Foreskin fibroblast (primary cell): ENCODE measurements at places on chromosomes 6 and 20.

DNA sequence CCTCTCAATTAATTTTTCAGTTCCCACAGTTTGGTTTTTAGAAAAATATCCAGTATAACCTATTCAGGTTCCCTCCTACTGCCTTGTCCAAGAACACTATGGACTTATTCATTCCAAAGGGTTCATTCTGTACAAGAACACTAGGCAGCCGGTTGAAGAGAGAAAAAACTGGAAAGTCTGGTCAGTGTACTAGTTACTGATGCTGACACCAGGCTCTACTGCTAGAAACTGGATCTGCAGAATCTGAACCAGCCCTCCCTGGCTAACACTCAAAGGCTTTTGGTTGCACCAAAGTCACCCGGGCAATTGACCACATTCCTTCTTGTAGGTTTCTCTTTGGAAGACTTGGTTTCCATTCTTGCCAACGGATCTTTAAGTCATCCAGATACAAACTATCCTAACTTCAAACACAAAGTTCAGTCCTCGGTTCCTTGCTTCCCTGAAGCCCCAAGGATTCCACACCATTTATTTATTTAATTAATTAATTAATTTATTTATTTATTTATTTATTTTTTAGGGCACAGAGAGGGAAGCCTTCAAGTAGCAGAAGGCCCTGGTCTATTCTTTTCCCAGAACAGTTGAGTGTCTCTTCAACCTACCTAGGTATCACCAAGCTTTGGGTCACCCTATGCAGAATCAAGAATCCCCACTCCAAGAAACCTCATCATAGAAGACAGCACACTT lies 268.1 kb downstream of the ADGB start:
- DNase-seq, result no peak

DNA sequence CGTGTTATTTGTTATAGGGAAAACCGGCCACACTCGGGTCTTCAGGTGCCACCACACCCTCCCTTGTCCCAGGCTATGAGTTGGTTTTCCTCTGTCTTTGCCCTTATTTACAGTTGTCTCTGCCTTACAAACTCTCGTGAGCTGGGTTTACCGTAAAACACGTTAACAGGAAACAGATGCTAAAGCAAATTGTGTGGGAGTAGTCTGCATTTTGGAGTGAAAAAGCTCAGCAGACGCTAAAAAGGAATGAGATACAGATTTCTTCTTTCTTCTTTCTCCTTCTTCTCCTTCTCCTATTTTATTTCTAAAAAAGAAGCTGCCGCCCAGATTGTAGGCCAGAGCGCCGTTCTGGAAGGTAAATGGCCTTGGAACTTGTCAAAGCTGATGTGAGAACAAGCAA lies 51.9 kb downstream of the APCDD1L start:
- DNase-seq, result peak; percentile 33

- no peak for DNase-seq
These were observed 76.9 kb downstream of the SMOC2 start for GRCh38 chr6:168517742-168518347.

DNA sequence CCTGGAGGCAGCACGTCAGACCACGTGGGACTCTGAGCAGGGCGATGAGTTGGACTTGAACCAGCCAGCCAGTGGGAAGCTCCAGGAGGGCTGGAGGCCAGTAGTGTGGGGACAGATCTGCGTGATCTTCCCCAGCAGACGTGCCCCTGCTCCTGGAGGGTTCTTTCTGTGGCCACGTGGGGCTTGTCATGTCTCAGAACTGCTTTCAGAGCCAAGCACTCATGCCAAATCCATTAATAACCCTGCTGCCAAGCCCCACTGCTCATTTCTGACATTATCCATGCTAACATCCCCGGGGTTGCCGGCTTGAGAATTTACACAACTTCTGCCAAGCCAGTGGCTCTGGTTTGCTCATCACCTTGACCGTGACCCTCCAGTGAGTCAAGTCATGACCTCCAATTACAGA lies 38.3 kb downstream of the SIRPA start:
- DNase-seq, result peak; percentile 75

DNA sequence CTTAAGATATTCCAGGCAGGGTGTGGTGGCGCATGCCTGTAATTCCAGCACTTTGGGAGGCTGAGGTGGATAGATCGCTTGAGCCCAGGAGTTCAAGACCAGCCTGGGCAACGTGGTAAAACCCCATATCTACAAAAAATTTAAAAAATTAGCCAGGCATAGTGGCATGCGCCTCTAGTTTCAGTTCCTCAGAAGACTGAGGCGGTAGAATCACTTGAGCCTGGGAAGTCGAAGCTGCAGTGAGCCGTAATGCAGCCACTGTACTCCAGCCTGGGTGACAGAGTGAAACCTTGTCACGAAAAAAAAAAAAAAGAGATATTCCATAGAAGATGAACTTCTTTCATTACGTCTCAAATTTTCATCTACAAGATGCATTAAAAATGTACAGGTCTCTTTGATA lies 46.7 kb upstream of the ISM1 start:
- DNase-seq, result no peak

- DNase-seq, result no peak
These were observed 489.7 kb upstream of the CDH4 start for GRCh38 chr20:60762386-60762785.

DNA sequence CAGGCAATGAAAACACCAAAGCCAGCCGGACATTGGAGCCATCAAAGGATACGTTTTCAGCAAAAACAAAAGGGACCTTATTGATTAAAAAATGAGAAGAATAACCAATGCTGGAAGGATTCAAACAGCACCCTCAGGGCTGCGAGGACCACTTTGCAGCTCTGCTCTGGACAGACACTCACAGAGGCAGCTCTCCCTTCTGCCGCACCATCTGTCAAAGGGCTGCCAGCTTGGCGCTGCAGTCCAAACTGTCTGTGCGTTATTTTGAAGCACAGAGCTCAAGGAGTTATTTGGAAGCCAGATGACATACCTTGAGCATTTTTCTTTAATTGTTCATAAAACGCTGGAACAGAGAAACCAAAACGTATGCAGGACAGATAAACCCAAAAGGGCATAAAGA lies 85.2 kb downstream of the KIF16B start:
- no peak for DNase-seq

DNA sequence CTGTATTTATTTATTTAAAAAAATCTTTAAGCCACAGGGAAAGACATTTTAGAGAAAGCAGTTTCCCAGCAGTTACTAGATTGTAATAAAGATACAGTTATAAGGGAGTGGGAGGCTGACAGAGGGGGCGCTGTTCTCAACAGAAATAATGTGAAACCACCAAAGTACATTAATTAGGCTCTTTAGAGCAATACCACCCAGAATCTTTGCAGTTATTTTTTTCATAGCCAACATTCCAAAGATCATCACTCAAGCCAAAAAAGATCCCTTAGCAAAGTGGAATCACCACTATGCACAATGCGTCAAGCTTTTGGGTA lies 331.3 kb upstream of the DEFB112 start:
- peak; percentile 0 for DNase-seq

- no peak for DNase-seq
These were observed 13.8 kb downstream of the UBE2V1 start for GRCh38 chr20:50099113-50099512.

GRCh38 chr6:128005009-128005408 lies 104.2 kb upstream of the THEMIS start:
- peak; percentile 5 for DNase-seq

- no peak for DNase-seq
These were observed 6.3 kb downstream of the BRD2 start for GRCh38 chr6:32974541-32975308.
